Activated gamma-delta T cell treated with Interleukin-2 at 50 U/mL for 16 hours (primary cell): ENCODE measurements at places on chromosomes 4 and X.

DNA sequence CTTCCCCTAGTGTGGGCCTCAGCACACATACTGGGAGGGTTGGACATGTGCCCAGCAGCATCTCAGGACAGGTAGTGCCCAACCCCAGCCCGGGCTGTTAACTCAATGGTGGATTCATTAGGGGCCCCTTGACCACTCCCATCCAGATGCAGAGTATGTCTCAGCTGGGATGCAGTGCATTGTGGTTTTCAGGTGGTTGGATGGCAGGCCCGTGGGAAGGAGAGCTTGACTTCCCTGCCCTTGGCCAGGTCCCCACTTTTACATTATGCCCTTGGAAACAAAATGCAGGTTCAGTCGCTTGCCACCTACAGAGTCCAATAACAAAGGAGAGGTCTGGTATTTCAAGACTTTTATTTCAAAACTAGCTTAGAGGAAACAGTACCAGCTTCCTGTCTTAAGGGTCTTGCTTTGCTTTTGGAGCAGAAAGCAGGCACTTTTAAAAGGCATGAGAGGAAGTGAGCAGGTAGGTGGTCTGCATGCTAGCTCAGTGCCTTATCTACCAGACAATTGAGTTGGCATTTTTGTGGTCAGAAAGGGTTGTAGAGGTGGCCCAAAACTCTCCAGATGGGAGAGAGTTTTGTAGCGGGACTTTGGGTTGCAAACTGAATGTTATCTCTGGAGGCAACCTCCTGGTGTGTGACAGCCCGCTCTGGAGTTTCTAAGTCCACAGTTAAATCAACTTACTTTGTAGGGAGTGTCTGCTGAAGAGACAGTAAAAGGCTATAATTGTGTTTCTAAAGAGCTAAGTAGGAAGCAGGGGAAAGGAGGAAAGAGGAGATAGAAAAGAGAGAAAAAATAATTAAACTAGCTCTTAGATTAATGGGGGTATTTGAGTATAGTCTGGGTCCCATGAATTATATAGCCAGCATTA, 171.0 kb downstream of the GALNTL6 start:
- no peak for DNase-seq

- no peak for DNase-seq
Observed at GRCh38 chr4:108160741-108161352, 7.9 kb downstream of the LEF1 start.

DNA sequence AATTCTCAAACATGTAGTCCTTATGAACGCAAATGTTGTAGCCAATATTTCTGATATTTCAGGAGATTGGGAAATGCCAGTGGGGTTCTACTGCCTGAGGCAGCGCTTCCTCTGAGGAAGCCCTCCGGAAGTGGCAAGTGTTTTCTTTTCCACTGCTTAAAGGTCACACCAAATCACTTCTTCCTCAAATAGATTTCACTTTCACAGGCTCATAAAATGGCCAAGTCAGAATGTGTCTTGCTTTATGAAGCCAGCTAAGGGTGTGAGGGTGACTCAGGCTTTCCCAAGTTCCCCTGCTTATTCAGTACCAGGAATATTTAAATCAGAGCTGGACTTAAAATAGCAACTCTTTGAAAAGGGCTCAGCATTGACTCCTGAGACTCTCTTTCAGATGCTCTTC, 514.2 kb upstream of the DIPK2B start:
- no peak for DNase-seq

- DNase-seq = no peak
Observed at GRCh38 chrX:131588995-131589394, 45.1 kb downstream of the OR13H1 start.

DNA sequence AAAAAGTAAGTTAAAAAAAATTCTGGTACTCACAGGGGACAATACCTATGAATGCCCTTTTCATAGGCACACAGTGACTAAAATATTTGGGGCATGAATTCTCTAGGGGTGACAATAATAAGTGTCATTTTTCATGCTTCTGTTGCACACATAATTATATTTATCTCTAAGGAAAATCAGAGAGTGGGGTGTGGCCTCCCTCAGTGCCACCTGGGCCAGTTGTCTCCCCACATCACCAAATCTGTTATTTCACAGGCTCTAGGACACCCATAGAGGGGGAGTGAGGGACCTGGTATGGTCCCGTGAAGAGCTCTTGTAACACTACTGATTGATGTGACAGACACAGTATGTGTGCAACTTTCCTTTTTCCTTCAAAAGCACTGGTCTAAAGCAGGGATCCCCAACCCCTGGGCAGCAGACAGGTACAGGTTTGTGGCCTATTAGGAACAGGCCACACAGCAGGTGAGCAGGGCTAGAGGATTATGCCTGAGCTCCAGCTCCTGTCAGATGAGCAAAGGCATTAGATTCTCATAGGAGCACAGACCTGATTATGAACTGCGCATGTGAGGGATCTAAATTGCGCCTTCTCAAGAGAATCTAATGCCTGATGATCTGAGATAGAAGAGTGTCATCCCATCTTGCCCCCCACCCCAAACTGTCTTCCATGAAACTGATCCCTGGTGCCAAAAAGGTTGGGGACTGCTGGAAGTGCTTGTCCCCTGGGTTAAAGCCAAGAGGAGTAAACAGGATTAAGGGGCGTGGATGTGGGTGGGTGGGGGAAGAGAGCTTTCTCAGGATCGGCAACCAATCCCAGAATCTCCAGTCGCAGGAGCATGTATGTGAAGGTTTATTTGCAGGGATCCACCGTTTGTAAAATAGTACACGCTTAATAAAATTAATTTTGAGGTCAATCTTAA, 856 bp downstream of the SLC9B1 start:
- no peak for DNase-seq

- peak; percentile 15 for DNase-seq
Observed at GRCh38 chrX:41923978-41924683, 777 bp upstream of the CASK start.

DNA sequence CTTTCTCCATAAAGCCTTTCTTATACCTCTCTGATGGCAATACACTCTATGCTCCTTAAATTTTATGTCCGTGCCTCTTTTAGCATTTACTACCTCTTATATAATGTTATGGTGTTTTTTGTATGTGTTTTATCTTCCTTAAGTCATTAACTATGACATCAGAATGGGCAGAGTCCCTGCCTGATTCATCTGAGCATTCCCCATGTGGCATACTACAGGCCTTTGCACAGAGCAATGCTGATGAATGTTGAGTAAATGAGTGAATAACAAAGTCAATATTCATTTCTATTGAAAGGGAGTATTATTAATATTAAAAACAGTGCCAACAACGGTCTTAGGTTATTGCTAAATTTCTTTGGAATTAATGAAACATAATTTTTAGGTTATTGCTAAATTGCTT, 18.8 kb upstream of the RPS6KA3 start:
- DNase-seq = no peak

DNA sequence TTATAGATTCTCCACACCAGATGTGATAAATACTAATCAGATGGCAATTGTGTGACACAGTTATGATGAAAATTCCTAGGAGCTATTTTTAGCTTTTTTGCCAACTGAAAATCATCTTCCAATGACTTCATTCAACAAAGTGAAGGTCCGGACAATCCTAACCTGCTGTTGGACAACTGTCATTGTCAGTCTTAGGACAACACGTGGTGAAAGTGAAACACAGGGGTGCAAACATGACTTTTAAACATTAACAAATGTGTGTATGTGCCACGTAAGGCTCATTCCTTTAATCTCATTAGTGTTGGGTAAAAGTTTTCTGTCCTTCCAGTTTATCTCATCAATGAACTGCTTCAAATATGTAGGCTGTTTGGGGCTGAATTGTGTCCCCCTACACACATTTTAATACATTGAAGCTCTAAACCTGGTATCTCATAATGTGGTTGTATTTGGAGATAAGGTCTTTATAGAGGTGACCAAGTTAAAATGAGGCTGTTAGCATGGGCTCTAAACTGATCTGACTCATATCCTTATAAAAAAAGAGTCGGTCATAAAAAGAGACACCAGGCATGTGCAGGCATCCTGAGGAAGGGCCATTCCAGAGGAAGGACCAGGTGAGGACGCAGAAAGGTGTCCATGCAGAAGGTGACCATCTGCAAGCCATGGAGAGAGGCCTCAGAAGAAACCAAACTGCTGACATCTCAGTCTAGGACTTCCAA, 41.2 kb upstream of the SMAD1 start:
- no peak for DNase-seq

- DNase-seq = no peak
Observed at GRCh38 chrX:120428309-120428708, 40.8 kb downstream of the LAMP2 start.

DNA sequence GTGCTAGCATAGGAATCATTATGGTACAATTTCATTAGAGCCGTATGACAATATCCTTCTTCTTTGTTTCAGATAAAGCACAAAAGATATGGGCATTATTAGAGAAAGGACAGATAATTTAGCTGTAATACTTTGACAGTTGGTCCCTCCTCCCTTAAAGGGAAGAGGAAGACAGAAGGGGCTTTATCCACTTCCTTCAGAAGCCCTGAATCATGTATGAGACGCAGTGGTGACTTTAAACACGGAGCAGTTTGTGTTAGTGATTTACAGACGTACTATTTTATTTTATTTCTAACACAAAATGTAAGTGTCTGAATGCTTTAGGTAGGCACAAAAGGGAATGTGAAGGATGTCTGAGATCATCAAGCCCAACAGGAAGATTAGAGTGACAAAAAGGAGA, 467.7 kb downstream of the IL15 start:
- no peak for DNase-seq

DNA sequence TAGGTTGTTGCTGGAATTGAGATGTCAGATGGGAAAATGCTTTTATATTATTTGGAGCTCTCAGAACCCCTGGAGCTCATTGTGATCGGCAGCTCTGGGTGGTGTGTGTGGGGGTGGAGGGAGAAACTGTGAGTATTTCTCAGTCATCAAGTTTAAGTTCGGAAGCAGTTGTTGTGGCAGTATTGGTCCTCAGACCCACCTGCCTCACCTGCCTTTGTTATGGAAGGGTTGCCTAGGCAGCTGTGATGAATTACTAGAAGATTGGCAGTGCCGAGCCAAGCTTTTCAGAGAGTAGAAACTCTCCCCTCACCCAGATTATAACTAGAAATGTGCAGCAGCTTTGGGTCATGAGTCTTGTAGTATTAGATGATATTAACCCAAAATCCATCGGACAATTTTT, 9.5 kb downstream of the IGSF1 start:
- DNase-seq = no peak

DNA sequence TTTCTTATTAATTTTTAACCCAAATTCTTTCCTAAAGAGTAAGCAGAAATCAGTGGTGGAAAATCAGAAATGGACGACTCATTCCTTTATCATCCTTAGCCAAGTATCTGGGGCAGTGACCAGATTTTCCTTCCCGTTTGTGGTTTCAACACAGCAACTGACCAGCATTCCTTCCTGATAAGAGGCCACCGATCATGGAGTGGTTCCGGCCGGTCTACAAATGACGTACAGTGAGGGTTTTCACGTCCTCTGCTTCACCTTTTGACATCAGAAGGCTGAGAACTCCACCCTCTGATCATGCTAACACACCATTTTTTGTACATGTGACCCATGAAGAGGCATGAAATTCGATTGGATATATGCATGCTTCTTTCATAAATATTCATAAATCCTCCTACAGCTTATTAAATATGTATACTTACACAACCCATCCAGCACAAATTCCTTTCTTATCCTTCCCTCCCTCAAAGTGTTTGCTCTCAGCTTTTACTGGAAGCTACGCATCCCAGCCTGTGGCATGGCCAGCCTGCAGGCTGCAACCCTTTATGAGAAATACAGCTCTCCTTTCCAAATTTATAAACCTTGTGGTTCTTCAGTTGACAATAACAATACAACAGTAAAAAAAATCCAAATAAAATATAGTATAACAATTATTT, 173.0 kb upstream of the CASK start:
- no peak for DNase-seq

DNA sequence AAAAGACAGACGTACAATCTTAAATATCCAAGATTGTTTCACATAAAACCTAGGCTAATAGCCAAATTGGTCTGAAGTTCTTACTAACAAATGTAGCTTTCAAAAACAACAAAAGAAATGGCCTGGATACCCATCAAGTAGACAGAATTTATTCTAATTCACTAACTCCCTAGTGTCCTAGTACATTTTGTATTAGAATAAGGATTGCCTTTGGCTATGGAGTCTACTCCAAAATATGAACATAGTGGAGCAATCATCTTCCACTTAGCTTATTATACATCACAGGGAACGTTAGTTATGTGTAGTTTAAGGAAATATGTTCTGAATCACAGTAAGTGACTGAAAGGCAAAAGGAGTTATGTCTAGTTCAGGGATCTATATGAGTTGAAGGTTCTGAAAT, 81.7 kb downstream of the MAPK10 start:
- no peak for DNase-seq

GRCh38 chrX:65932173-65933084, 107.5 kb downstream of the VSIG4 start:
- no peak for DNase-seq

GRCh38 chr4:8215001-8215427, 15.9 kb downstream of the SH3TC1 start:
- DNase-seq = no peak

GRCh38 chr4:138485498-138485897, 243.3 kb upstream of the SLC7A11 start:
- no peak for DNase-seq

DNA sequence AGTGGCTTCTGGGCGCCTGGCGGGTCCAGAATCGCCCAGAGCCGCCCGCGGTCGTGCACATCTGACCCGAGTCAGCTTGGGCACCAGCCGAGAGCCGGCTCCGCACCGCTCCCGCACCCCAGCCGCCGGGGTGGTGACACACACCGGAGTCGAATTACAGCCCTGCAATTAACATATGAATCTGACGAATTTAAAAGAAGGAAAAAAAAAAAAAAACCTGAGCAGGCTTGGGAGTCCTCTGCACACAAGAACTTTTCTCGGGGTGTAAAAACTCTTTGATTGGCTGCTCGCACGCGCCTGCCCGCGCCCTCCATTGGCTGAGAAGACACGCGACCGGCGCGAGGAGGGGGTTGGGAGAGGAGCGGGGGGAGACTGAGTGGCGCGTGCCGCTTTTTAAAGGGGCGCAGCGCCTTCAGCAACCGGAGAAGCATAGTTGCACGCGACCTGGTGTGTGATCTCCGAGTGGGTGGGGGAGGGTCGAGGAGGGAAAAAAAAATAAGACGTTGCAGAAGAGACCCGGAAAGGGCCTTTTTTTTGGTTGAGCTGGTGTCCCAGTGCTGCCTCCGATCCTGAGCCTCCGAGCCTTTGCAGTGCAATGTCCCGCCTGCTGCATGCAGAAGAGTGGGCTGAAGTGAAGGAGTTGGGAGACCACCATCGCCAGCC, at the start of gene ATOH1:
TSS of gene ATOH1 (plus strand) at position 422 of the 663 bp plus-strand sequence. CDS start at position 596, 174 bp downstream.
- no peak for DNase-seq

GRCh38 chr4:41509451-41509866, 28.5 kb upstream of the LIMCH1 start:
- no peak for DNase-seq
